Mesenteric fat pad (tissue), 1 donor: ENCODE measurements at places on chromosomes 6 and 20. TPM values are rescaled to one million over a fixed set of nuclear protein-coding genes. Genes with fewer than 3 reads are reported as not detected.

SIM1 gene
- not detected for total RNA-seq

FOXC1 gene
- 7.6 TPM for total RNA-seq

TNF gene
- total RNA-seq: 1.2 TPM

SLC12A5 gene
- total RNA-seq: 1.7 TPM

STMND1 gene
- total RNA-seq: not detected

LAMA4 gene
- 418 TPM for total RNA-seq

LBP gene
- 59.3 TPM for total RNA-seq

TAGAP gene
- total RNA-seq: 5.7 TPM

RIPPLY2 gene
- not detected for total RNA-seq

TFAP2D gene
- total RNA-seq: not detected

CLPSL2 gene
- total RNA-seq: not detected

UBE2V1 gene
- total RNA-seq: 89.0 TPM

NT5E gene
- 35.4 TPM for total RNA-seq

SLC24A3 gene
- 16.9 TPM for total RNA-seq

HRH3 gene
- not detected for total RNA-seq
